ENCODE measurements at places on chromosomes 4 and X.

- DNase-seq, result no peak
Observed at GRCh38 chr4:172546782-172547181, 621.8 kb upstream of the GALNT7 start.

- DNase-seq, result no peak
Observed at GRCh38 chr4:156870861-156871260, 100.7 kb downstream of the PDGFC start.

DNA sequence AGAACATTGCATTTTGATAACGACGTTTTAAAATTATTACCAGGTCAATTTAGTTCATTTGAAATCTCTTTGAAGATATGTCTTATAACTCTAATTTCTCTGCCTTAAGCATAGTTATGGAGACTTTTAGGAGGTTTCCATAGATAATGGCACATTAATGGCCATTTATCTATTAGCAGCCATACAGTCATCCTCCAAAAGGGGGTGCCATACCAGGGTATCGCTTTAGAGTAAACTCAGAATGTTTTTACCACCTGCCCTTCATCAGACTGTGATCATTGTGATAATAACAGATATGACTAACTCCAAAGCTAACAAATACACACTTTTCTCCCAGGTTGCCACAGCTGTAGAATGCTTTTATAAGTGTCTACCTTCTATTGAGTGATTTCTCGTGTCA is 461.5 kb downstream of the FSTL5 start:
- no peak for DNase-seq

GRCh38 chrX:42540146-42540545 is 237.8 kb downstream of the PPP1R2C start:
- DNase-seq, result no peak

DNA sequence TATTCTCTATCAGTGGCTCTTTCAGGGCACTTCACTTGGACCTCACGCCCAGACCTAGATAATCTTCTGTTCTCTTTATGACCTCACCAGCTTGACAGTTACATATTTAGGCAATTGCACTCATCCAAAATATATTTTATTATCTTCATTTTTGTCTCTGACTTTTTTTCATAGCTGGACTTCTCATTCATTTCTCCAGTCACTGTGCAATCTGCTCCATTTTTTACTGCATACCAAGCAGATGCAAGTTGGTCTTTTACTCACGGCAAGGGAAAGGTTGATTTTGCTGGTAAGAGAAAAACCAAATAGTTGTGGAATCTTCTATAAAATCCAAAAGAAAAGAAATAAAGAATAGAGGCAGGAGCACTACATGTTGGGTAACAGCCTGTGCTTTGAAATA is 31.7 kb downstream of the MAD2L1 start:
- DNase-seq, result no peak

DNA sequence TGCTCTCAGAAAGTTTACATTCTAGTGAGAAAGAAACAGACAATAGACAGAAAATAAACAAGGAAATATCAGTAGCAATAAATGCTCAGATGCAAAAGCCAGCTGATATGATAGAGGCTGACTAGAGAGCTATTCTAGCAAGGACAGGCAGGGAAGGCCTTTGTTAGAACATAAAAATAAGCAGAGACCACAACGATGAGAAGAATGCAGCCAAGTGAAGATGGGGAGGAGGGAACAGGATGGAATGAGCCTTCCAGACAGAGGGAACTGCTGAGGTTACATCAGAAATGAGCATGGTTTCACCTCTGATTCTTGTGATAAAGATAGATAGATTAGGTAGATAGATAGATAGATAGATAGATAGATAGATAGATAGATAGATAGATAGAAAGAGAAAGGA is 7.6 kb upstream of the SOWAHB start:
- peak; percentile 81 for DNase-seq

- DNase-seq, result no peak
Observed at GRCh38 chrX:109987884-109988283, 15.0 kb upstream of the TMEM164 start.

- no peak for DNase-seq
Observed at GRCh38 chr4:61958591-61958990, 758.5 kb downstream of the ADGRL3 start.

DNA sequence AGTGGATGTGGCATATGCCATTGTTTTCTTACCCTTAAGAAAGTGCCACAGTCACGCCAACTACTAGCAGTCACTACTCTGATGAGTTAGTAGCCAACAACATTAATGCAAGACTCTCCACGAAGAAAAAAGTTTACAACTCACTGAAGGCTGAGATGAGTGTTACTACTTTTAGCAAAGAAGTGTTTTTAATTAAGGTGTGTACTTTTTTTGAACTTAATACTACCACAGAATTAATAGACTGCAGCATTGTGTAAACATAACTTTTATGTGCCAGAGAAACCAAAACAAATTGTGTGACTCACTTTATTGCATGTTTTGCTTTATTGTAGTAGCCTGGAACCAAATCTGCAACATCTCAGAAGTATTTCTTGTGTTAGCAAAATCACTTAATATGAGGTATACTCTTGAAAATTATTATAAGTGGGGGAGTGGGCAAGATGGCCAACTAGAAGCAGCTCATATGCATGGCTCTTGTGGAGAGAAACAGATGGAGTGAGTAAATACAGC is 2.2 kb upstream of the UGT2B4 start:
- no peak for DNase-seq

- no peak for DNase-seq
Observed at GRCh38 chr4:91622925-91623602, 680.7 kb upstream of the GRID2 start.

DNA sequence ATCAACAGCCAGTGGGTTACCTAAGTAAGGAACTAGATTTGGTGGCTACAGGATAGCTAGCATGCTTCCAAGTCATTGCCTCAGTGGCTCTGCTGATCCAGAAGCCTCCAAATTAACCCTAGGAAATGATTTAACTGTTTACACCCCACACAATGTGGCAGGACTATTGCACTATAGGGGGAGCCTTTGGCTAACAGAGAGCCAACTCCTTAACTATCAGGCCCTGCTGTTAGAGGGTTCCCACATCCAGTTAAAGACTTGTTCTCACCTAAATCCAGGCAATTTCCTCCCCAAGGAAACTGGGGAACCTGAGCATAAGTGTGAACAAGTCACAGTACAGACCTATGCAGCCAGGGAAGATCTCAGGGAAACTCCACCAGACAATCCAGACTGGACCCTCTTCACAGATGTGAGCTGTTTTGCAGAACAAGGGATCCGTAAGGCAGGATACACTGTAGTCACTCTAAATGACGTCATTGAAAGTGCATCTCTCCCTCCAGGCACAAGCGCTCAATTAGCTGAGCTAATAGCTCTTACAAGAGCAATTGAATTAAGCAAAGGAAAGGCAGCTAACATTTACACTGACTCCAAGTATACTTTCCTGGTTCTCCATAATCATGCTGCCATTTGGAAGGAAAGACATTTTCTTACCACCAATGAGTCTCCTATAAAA is 185.3 kb upstream of the SPOCK3 start:
- DNase-seq, result no peak

- no peak for DNase-seq
Observed at GRCh38 chr4:88226143-88226542, 58.2 kb downstream of the PPM1K start.

- no peak for DNase-seq
Observed at GRCh38 chrX:107146670-107147069, 28.0 kb upstream of the RBM41 start.

Measured in fibroblast of skin of left quadriceps (primary cell).